CD4-positive, alpha-beta T cell treated with Interleukin-17A for 1 hour (primary cell): ENCODE measurements at places on chromosomes 13 and 19.

GRCh38 chr19:7914598-7915045 lies at the start of gene TGFBR3L:
TGFBR3L (plus strand) TSS chr19:7914830.
- no peak for DNase-seq

DNA sequence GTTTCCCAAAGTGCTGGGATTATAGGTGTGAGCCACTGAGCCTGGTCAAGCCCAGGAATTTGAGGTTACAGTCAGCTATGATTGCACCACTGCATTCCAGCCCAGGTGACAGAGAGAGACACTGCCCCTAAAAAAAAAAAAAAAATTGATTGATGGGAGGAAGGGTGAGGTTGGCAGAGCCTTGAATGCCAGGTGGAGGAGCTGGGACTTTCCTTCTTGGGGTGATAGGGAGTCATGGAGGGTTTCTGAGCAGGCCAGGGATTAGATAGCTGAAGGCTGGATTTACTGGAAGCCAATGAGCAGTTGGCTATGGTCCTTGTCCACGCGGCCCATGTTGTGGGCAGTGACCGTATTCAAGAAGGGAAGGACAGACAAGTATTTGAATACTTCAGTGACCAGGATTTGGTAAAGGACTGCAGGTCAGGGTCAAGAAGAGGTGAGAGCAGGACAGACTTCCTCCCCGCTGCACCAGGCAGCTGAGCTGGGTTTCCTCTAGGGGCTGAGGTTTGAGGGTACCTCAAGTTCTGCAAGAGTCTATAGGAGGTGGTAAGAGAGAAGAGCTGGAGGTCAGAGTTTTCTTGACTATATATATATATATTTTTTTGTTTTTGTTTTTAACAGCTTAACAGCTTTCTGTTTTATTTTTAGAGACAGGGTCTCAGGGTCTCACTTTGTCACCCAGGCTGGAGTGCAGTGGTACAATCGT lies 6.9 kb upstream of the ICAM4 start:
- no peak for DNase-seq

DNA sequence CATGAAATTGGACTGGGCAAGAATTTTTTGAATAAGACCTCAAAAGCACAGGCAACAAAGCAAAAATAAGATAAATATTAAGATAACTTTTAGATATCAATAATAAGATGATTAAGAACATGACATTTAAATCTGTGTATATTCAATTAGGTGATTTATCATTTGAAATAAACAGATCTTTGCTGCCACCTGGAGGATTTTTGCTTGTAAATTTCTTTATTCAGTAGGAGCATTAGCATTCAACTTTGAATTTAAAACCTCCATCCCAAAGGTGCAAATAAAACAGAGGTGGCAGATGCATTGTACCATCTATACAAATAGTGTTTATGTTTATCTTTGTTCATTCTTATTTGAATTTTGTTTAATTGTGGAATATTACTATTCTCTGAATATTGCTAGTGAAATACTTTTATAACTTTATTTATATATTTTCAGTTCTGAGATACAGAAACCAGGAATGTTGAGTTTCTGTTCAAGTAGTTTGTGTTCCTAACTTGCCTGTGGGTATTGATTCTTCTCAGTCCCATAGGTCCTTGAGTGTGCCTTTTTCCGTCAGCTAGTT lies 20.9 kb downstream of the COG6 start:
- peak; percentile 69 for DNase-seq

DNA sequence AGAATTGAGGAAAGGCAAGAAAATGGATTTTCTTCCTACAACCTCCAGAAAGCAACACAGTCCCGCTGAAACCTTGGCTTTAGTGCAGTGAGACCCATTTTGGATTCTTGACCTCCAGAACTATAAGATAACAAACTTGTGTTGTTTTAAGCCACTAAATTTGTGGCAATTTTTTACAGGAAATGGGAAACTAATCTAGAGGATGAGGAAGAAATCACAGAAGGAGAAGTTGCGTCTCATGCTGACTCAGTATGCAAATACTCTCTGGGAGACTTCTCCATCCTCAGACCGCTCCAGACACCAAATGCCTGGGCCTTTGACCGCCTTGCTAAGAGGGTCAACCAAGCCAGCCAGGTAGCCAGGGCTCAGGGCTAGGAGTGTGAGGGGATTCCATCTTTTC lies 13.1 kb upstream of the CEACAM16 start:
- DNase-seq = no peak

DNA sequence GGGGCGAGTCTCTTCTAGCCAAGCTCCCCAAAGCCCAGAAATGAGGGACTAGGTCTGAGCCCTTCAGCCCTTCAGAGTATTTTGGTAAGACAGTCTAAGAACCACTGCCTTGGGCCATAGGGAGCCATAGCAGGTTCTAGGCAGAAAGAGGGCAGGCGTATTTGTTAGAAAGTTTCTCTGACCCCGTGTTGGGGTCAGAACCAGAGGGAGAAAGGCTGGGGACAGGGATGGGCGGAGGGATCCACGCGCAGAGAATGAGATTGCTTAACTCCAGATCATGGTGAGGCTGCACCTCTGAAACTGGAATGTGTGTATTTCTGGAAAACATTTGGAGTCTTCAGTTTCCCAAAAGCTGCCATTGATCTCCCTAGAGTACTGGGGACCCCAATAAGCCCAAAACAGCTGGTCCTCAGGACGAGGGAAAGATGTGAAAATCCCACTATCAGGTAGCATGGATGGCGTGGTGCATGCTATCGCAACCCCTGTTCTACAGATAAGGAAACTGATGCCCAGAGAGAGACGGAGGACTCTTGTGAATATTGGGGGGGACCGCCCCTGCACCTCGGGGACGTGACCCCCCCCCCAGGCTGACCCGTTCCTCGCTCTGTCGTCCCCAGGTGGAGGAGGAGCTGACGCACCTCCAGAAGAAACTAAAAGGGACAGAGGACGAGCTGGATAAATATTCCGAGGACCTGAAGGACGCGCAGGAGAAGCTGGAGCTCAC lies 703 bp upstream of the TPM4 start:
- DNase-seq = no peak

GRCh38 chr13:113804703-113805430 lies 45.8 kb downstream of the TMEM255B start:
- DNase-seq = no peak

DNA sequence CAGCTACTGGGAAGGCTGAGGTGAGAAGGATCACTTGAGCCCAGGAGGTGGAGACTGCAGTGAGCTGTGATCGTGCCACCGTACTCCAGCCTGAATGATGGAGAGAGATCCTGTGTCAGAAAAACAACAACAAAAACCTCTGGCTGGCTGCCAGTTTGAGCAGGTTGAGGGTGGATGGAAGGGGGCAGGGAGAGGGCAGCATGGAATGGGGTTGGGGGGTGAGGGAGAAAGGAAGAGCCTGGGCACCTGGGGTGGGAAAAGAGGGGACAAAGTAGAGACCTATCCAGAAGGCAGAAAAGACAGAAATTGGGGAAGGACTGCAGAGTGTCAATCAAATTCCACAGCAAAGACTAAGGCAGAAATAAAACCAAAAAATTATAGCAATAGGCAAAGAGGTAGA lies 4.7 kb downstream of the SLC1A5 start:
- no peak for DNase-seq

DNA sequence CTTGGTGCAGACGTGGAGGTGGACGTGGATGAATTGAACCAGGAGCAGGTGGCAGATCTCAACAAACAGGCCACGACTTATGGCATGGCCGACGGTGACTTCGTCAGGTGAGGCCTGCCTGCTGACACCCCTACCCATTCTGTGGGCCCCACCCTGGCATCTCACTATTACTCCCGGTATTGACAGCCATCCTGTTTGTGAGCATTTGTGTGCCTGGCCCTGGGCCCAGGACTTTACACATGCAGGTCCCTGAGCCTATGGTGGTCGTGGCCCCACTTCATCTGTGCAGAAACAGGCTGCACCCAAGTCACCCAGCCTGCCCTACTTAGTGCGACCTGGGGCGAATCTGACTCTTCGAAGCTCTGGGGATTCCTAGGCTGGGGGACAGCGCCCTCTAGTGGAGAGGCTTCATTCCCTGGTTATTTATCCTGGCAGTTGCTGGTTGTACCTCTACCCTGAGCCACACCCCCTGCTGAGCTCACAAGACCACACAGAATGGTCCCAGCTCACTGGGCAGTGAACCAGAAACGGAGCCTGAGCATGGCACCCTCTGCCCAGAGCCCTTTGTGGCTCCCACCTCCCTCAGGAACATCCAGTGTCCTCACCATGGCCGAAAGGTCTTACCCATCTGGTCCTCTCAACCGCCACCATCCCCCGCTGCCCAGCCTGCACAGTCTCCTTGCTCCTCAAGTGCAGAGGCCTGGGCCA lies 16.9 kb downstream of the ZNF296 start:
- DNase-seq = peak; percentile 87

GRCh38 chr13:74093691-74094090 lies 40.5 kb downstream of the KLF12 start:
- no peak for DNase-seq

DNA sequence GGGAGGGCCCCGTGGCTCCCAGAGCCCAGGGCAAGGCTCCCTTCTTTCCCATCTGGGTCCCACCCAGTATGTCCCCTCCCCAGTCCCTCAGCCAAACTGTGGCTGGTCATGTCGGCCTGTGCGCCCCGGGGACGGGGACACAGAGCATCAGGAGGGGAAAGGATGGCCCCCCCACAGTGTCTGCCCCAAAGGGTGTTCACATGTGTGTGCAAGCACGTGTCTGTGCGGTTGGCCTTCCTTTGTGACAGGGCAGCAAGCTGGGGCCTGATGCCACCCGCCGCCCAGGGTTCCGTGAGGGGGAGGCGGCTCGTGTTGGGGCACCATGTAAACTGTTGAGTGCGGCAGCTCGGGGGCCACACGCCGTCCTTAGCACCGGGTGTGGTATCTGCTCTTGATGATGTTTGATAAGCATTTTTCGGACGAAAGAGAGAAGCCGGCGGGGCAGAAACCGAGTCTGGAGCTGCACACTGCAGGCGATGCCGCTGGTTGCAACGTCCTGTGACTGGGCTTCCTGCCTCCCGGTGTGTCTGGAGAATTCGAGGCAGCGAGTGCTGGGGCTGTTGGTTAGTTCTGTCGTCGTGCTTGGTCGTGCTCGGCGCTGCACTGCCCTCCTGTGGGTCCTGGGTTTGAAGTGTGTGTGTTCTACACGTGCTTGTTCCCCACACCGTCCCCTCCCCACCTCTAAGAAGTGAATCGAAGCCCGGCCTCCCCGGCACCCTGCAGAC lies 18.4 kb downstream of the GNA11 start:
- no peak for DNase-seq

DNA sequence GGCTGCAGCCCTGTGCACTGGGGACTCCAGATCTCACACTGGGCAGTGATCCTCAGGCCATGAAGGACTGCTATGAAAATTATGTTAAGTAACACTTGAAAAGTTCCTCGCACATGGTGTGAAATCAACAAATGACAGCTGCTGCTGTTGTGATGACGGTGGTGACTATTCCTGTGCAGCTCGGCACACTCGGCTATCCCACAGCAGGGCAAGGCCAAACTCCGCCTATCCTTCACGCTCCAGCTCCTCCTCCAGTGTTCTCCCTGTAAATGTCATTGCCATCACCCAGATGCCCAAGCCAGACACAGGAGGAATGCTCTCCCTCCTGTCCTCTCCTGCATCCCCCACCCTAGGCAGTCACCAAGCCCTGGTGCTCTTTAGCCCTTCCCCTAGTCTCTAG lies 31.3 kb downstream of the GRIK5 start:
- no peak for DNase-seq

DNA sequence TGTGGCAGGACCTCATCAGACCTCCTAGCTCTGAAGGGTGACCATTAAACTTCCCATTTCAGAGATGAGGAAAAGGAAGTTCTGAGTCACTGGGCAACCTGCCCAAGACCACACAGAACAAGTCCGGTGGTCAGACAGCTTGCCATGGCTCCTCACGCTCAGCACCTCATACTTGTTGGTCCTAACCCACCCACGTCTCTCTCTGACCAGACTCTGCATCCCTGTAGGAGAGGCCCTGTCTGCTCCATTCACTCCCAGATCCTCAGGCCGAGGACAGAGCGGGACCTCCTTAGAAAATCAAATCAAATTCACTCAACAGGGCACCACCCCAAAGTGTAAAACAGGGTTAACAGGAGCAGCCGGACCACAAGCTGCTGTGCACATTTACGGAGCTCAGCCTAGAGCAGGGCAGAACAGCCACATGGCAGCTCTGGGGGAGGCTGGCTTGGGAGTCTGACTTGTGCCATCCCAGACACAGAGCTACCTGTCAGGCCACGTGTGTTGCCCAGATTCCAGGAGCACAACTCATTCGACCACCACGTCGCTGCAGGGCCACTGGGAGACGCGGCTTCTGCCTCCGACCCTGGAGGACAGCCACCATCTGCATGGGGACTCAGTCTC lies 1.7 kb downstream of the MIER2 start:
- no peak for DNase-seq

GRCh38 chr13:54368387-54368786 lies 1339.8 kb downstream of the OLFM4 start:
- DNase-seq = no peak

GRCh38 chr13:40813667-40814454 lies 24.4 kb downstream of the SLC25A15 start:
- peak; percentile 34 for DNase-seq

GRCh38 chr13:92143766-92144165 lies 745.3 kb downstream of the GPC5 start:
- DNase-seq = no peak
